ENCODE measurements at places on chromosomes 12 and 14.

DNA sequence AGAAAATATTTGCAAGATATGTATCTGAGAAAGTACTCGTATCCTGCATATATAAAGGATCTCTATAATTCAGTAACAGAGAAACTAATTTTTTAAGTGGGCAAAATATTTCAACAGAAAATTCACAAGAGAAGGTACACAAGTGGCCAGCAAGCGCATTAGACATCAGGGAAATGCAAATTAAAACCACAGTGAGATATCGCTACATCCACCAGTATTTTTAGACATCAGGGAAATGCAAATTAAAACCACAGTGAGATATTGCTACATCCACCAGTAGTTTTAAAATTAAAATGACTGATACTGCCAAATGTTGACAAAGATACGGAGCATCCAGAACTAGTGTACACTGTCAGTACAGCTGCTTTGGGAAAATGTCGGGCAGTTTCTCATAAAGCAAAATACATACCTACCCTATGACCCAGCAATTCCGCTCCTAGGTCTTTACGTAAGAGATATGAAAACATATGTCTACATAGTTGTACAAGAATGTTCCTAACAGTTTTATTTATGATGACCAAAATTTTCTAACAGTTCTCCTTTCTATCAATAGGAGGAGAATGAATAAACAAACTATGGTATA lies 2.8 kb upstream of the KCNK13 start:
- DNase-seq = no peak

DNA sequence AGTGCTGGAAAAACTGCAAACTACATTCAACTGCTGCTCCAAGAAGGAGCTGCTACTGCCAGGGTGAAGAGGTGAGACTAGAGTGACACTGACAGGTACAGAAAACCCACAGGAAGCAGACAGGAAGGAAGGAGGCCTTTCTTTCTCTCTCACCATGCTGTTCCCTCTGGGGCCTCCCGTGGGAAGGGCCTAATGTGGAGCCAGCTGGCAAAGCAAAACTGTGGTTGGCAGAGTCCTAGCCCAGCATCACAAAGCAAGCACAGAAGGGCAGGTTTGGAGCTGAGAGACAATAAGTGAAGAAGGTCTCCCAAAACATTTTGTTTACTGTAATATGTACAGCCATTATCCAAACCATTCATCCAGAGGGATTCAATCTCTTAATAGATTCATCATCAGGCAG lies 122.5 kb upstream of the MAX start:
- no peak for DNase-seq

GRCh38 chr14:36555998-36556743 lies 26.2 kb downstream of the NKX2-8 start:
- DNase-seq = no peak

DNA sequence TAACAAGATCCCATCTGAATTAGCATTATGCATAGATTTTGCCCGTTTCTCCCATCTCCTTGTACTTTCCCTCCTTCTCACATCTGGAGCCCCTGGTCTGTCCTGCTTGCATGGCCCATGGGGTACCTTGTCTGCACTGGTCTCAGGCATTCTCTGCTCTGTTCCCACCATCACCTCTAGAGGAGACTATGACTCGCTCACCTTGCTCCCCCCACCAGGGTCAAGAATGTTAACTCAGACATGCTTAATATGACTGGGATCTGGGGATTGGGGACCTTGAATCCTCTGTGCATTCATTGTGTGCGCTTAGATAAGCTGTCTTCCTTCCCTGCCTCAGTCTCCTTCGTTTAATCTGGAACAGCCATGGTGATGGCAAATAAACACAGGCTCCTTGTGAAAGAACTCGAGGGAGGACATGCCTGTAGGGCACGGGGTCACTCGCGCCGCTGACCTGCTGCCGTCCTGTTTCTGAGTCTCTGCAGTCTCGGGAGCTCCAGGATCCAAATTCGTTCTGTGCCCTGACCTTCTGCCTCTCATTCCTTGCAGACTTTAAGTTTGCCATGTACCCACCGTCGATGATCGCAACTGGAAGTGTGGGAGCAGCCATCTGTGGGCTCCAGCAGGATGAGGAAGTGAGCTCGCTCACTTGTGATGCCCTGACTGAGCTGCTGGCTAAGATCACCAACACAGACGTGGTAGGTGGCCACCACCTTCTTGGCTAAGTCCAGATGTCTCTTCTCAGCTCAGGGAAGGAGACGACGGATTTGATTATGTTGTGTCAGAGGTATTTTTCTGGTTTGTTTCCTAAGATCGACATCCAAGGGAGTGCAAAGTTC lies 15.0 kb downstream of the CCND2 start:
- no peak for DNase-seq

GRCh38 chr12:459430-460258 lies at the start of gene B4GALNT3:
B4GALNT3 (plus strand) TSS chr12:459939; CDS start chr12:460377, 438 bp downstream.
- DNase-seq = peak; percentile 18

All from stimulated activated CD4-positive, alpha-beta T cell treated with anti-CD3 and anti-CD28 coated beads, Interleukin-1b, Interleukin-23, amount 100 ng/mL, for 48 hours (primary cell).